ENCODE measurements at places on chromosomes 2 and 18. TPM values are rescaled to one million over a fixed set of nuclear protein-coding genes. Genes with fewer than 3 reads are reported as not detected.

GRCh38 chr18:54116541-54117257 is 107.8 kb downstream of the MBD2 start:
- no peak for DNase-seq

DNA sequence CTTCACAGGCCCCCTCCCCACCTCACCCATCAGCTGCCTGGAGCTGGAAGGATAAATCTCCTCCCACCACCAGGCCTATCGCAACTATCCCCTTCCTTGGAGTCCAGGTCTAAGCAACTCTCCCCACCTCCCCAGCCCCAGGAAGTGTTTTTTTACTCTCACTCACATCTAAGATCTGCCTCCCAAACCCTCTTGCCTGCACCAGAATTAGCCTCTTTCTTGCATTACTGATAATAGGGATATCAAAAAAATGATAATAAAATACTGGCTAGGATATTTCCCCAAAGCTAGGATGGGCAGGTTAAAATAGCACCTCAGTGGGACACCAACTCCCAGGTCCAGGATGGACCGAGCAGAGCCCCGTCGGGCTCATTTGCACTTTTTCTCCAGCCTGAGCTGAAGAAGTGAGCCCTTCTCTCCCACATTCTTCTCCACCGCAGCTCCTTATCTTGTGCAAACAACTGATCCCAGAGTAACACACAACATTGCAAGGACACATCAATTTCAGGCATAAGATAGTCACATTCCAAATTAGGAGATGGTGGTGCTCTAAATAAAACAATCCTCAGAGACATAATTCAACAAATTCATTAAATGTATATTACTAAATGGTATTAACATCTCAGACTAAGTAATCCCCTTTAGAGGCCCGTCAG is 17.7 kb upstream of the CIB4 start:
- DNase-seq: no peak

ADD2 gene
- total RNA-seq: 14.2 TPM

DUSP2 gene
- total RNA-seq: 20.3 TPM

PDCL3 gene
- 34.1 TPM for total RNA-seq

RGPD5 gene
- total RNA-seq: 15.4 TPM
